ENCODE measurements at places on chromosomes 2 and 18.

- DNase-seq = no peak
These were observed 84.1 kb downstream of the HS6ST1 start for GRCh38 chr2:128234613-128235012.

DNA sequence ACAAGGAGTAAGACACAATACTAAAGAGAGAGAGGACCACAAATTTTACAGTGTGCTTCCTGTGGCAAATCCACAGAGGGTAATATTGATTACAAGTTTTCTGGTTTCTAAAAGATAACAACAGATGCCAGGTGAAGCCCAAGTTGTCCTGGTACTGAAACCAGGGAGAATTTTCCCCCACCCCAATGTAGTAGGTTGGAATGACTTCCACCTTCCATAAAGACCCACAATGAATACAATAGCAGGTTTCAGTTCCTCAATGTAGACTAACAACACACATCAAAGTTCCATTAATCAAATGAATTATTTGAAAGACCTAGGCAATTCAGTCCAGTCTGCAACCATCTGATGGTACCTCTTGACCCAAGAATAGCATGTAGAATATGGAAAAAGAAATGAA lies 44.0 kb upstream of the TMEM247 start:
- DNase-seq = no peak

DNA sequence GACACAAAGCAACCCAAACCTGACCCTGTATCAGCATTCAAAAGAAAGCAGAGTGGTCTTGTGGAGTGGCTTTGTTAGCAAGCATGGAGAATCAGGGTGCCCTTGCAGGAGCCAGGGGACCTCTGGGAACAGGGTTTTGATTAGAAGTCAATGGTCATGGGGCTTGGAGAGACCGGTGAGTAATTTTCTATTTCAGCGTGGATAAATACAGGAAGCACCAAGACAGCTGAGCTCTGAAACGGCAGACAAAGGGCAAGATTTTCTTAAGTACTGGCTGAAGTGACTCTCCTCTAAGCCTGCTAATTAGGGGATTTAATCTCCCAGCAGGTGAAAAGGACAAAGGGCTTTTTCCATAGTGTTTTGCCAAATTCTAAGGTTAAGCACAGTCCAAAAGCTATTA lies 78.0 kb upstream of the GAREM1 start:
- no peak for DNase-seq

GRCh38 chr2:12074126-12074844 lies 327.9 kb downstream of the LPIN1 start:
- no peak for DNase-seq

- no peak for DNase-seq
These were observed 2.1 kb downstream of the ATAD2B start for GRCh38 chr2:23924589-23925359.

Data from lower leg skin (tissue), 4 donors.